ENCODE measurements at places on chromosomes 5 and 9.

GRCh38 chr5:60332244-60333004, 367.5 kb downstream of the DEPDC1B start:
- DNase-seq: no peak

DNA sequence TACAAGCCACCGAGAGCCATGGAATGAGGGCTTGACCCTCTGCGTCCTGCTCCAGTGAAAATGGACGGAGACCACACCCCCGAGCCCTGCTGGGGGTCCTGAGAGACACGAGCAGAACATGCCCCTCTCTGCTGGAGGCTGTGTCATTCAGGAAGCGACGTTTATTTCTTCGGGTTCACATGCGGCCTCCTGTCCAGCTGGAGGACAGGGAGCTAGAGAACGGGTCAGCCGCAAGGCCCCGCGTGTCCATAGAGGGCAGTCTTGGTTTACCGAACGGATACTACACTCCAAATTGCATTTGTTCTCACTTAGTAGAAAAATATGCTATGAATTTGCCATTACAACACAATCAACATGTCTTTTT, 36.1 kb downstream of the MRPL36 start:
- DNase-seq: peak; percentile 74

DNA sequence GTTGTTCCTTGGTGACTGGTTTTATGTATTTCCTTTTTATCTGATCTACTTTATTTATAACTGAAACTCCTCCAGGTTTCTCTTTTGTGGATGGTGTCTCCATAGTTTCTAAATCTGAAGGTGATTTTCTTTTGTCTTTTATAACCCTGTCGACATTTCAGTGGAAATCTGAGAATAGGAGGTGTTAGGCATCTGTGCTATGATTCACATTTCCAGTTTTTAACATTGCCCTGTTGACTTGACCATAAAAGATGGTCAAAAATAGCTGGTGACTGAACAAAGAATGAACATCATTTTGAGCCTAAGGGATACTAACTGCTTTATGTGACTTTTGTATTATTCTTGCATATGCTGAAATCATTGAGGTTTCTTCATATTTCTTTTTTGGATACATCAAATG, 190.5 kb downstream of the PCSK1 start:
- no peak for DNase-seq

DNA sequence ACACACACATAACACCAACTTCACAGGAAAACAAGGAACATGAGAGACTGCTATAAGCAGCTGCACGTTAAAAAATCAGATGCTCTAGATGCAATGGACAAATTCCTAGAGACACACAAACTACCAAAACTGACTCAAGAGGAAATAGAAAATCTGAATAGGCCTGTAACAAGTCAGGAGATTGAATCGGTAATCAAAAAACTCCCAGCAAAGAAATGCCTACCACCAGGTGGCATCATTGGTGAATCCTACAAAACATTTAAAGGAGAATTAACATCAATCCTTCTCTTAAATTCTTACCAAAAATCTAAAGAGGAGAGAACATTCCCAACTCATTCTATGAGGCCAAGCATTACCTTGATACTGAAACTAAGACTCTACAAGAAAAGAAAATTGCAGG, 54.9 kb downstream of the NDST1 start:
- DNase-seq: no peak

DNA sequence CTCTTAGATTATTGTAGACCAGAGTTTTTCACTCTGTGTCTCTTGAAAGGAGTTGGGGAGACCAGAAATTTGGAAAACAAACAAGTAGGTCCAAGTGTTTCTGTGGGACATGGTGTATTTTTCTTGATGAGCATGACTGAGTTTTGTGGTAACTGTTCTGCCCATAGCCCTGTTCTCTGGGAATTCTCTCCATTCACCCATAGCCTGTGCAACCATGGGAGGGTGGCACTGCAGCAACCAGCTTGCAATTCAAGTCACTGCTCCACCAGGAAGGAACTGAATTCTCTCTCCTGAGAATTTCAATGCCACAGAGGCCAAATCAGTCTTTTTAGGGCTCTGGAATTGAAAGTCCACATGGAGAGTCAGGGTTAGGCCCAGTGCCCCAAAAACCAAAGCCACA, 475.3 kb upstream of the TRPC7 start:
- DNase-seq: no peak

GRCh38 chr5:95861221-95861863, 38.8 kb upstream of the GLRX start:
- no peak for DNase-seq

DNA sequence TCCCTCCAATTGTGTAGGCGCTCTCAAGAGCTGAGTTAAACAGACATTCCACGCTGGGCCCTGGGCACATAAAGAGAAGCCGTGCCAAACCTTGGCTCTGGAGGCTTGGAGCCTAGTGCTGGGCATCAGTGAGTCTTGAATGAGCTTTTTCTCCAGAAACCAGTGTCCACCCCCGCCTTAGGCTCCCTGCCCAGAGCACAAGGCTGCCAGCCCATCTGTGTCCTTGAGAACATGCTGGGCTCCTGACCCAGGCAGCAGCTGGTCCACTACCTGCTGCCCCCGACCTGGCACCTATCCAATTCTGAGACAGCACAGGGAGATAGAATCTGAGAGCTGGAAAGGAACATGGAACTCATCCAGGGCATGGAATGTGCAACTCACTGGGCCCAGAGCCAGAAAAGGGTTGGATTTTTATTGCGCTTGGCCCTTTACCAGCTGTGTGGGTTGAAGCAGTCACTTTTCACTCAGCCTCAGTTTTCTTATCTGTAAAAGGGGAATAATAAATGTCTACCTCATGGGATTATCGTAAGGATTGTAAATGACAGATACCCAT, 92.4 kb upstream of the CPLX2 start:
- no peak for DNase-seq

DNA sequence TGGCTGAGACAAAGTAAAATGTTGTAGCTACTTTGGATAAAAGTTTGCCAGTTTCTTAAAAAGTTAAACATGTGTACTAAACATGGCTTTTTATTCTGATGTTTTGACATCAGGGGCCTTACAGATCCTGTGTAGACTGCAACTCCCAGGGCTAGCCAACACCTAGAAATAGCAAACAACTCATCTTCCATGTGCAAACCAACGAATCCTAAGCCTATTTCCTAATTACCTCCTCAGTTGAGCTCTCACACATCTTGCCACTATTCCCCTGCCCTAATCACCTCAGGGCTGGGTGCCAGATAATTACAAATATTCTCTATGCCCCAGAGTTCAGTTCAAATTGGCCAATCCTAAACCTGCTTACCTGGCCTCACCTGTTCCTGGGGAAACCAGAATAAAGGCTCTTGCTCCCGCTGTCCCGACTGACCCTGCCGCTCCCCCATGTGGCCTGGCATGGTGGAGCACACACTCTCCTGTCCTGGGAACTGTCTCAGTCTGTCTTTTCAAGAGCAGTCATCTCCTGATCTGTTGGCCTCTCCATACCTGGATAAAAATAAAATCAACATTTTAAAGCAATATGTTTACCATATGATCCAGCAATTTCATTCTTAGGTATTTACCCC, 37.1 kb upstream of the FAM169A start:
- DNase-seq: no peak

DNA sequence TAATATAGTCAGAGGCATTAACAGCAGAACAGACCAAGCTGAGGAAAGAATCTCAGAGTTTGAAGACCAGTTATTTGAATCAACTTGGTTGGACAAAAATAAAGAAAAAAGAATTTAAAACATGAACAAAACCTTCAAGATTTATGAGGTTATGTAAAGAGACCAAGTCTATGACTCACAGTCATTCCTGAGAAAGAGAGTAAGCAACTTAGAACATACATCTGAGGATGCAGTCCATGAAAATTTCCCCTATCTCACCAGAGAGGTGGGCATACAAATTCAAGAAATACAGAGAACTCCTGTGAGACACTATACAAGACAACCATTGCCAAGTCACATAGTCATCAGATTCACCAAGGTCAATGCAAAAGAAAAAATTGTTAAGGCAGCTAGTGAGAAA, 17.4 kb upstream of the C9orf72 start:
- DNase-seq: no peak

GRCh38 chr5:180807046-180807445, 4.4 kb upstream of the MGAT1 start:
- no peak for DNase-seq

GRCh38 chr9:13716601-13717321, 437.3 kb upstream of the MPDZ start:
- DNase-seq: peak; percentile 16

GRCh38 chr5:14009575-14009974, 65.1 kb upstream of the DNAH5 start:
- DNase-seq: no peak

DNA sequence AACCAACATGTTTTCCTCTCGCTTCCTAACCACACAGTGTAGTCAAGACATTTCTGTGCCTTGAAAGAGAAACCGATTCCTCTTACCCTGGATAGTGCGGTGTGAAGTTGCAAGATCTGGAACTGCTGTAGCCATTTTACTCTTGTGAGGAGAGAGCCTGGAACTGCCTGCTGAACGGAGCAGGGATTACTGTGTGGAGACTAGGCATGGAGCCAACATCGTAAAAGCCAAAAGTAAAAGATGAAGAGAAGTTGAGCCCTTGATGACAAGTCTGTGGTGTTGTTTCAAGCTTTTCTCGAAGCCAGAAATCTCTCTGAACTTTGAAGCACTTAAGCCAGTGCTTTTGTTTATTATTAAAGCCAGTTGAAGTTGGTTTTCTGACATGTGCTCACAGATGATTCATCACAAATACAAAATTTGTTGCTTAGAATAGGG, 110.1 kb upstream of the GRIN3A start:
- DNase-seq: no peak

DNA sequence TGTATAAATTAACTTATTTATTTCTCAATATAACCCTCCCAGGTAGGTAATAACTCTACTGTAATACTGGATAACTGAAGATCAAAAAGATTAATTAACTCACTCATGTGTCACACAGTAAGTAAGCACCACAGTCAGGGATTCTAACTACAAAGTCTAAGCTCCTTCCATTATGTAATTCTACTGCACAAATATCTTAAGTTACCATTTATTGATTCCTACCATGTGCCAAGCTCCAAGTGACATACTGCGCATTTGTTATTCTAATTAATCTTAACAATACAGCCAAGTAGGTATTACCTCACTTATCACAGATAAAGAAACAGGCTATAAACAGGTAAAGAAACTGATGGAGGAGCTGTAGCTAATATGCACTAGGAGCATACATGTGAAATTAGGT, 58.3 kb downstream of the RANBP6 start:
- no peak for DNase-seq

- DNase-seq: no peak
Observed at GRCh38 chr5:139964994-139965565, 78.0 kb downstream of the NRG2 start.

GRCh38 chr9:124741662-124742061, 29.4 kb downstream of the NR6A1 start:
- no peak for DNase-seq

- DNase-seq: no peak
Observed at GRCh38 chr5:170960567-170960966, 98.7 kb downstream of the RANBP17 start.

DNA sequence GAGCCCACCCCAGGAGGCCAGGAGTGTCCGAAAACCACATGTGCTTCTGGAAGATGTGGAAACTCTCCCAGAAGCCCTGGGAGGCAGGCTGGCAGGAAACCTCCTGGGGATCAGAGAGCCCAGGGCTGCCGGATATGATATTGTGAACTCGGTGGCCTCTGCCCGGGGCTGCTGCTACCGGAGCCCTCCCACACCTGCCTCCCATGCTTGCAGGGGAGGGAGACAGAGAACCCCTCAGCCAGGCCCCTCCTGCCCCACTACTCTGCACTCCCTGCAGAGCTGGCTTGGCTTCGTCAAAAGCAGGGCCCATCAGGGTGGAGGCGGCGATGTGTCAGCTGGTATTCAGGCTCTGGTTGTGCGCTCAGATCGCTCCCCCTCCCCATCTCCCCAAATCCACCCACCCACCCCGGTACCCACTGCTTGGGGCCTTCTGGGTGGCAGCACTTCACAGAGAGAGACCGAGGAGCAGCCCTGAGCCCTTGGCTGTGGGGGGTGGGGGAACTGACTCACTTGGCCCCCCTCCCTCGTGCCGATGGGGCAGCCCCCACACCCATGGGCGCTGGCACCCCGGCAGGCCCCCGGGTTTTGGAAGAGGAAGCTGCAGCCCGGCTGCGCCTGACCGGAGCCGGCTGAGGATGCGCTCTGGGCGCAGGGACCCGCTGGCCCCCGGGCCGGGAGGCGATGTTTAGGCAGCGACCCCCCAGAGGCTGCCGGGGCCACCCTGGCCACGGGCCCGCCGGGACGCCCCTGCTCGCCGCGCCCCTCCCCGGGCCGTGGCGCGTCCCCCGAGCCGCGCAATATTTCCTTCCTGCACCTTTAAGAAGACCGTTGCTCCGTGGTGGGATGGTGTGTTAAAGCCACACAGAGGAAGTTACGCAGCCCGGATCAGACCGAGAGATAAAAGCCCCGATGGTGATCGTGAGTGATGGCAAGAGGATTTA, 786 bp upstream of the NTNG2 start:
- peak; percentile 58 for DNase-seq

GRCh38 chr5:127696683-127697082, 6.5 kb upstream of the CCDC192 start:
- DNase-seq: no peak

DNA sequence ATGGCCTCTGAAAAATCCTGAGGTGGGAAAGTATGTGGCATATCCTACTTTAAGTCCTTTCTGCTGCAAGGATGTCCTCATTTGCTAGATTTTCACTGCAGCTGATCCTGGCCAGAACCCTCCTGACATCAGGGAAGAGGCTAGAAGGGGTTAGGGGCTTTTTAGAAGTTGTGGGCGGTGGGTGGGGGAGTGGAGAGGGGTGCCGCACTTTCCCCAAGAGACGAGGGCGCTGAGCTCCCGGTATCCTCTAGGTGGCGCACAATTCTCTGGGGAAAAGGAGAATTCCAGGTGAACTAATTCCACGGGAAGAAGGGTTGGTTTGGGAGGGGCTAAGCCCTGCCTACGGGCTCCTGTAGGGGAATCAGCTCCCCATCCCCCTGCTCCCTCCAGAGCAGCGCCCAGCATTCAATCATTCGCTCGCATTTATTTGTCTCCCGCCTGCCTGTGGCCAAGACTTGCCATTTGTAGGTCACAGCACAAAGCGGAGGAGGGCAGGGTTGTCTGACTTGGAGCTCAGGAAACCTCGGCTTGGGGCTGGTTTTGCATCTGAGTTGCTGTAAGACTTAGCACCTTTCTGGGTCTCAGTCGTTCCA, 42.9 kb upstream of the HAND1 start:
- DNase-seq: peak; percentile 72

- no peak for DNase-seq
Observed at GRCh38 chr5:30041831-30042385, 1151.6 kb upstream of the CDH6 start.

DNA sequence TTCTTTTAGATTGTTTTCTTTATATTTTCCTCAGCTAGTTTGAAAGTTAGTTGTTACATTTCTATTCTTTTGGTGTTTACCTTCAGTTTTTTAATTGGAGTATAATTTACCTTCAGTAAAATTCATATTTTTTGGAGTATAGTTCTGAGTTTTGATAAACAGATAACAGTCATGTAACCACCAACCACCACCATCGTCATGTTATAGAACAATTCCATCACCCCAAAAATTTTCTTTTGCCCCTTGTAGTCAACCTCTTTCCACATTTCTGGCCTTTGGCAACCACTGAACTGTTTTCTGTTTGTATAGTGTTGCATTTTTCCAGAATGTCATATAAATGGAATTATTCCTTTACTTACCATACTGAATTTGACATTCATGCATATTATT, 6.8 kb downstream of the RMI1 start:
- no peak for DNase-seq
